ENCODE measurements at places on chromosomes 12 and 14. TPM values are rescaled to one million over a fixed set of nuclear protein-coding genes. Genes with fewer than 3 reads are reported as not detected.

DNA sequence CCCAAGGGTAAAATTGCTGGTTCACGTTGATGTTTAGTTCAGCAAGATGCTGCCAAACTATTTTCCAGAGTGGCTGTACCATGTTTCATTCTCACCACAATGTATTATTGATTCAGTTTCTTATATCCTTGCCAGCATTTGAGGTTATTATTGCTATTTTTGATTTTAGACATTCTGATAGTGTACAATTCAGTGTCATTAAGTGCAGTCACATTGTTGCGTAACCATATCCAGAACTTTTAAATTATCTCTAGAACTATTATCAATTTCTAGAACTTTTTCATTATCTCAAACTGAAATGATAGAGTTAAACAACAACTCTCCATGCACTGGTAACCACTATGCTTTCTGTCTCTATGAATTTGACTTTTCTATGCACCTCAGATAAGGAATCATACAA lies 10.7 kb upstream of the TBC1D15 start:
- no peaks in the 10 kb centered on the region for H3K4me1 ChIP-seq
- H3K4me3 ChIP-seq = no peak overlapping the region
- no peaks in the 10 kb centered on the region for H3K27me3 ChIP-seq
- DNase-seq = no peak
- H3K27ac ChIP-seq = no peak overlapping the region

DNA sequence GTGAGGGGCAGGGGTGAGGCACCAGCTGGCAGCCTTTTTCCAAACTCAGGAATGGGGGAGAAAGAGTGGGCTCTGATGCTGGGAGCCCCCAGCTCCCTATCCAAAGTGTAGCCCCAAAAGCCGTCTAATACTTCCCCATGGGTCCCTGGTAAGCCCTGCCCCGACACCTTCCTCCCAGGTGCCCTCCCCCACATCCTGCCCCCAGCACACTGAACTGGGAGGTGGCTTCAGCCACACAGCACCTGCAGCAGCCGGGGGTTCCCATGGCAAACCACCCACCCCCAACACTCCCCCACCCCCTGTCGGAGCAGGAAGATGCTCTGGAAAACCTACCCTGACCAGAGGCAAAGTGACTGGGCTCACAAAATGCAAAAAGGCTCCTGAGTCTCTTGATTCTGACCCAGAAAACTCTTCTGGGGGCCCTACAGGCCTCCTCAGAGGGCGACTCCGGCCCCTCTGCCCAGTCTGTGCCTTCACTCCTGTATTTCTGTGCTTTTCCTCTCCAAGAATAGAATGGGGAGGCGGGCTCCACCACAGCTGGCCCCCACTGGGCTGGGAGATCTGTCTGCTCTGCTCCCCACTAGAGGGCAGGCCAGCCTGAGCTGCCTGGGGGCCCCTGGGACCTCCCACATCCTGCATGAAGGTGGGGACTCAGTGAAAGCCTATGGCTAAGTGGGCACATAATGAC lies 81.6 kb downstream of the ITPK1 start:
- no peak overlapping the region for H3K4me3 ChIP-seq
- no peaks in the 10 kb centered on the region for H3K27me3 ChIP-seq
- no peak overlapping the region for H3K27ac ChIP-seq
- DNase-seq = no peak

GRCh38 chr12:30500532-30500931 lies 195.1 kb downstream of the IPO8 start:
- no peaks in the 10 kb centered on the region for H3K4me1 ChIP-seq
- H3K4me3 ChIP-seq = no peak overlapping the region
- no peak overlapping the region for H3K27ac ChIP-seq
- no peak for DNase-seq

- no peak overlapping the region for H3K4me3 ChIP-seq
- no peaks in the 10 kb centered on the region for H3K36me3 ChIP-seq
- no peak overlapping the region for H3K27ac ChIP-seq
- no peak for DNase-seq
- no peaks in the 10 kb centered on the region for H3K27me3 ChIP-seq
- no peaks in the 10 kb centered on the region for H3K4me1 ChIP-seq
Measured at GRCh38 chr12:111355201-111355925, 13.5 kb downstream of the PHETA1 start.

DNA sequence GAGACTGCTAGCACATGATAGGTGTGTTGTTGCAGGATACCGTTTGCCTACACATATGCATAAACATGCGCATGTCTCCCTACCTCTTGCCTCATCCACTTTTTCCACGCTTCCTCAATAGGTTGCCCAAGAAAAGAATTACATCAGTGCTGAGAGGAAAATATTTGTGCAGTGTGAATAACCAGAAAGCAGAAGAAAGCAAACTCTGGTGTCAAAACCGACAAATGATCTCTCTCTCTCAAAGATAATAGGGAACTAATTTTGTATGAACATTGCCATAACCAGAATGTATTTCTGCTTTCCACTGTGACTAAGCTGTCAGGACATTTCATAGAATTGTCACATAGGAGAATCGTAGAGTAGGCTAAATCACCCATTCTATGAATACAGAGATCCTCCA lies 1.3 kb downstream of the CLEC7A start:
- peaks cover 8% of the 10 kb centered on the region for H3K4me1 ChIP-seq
- no peak overlapping the region for H3K27ac ChIP-seq
- H3K36me3 ChIP-seq = no peaks in the 10 kb centered on the region
- no peaks in the 10 kb centered on the region for H3K27me3 ChIP-seq
- H3K4me3 ChIP-seq = no peak overlapping the region

DNA sequence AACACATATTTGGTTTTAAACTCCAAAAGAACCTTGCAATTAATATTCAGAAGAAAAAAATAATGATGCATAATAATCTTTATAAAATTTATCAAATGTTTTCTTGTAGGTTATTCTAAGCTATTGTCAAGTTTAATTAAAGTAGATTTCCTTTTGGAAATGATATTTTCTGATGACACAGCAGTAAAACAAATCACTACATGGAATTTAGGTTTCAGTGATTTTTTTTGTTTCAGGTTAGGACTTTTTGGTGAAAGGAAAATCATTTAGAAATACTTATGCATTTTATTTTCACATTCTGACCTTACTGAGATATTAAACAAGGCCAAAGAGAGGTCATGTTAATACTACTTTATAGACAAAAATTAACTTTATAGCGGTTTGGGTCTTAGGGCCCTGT lies 1067.2 kb downstream of the TMTC2 start:
- no peak overlapping the region for H3K4me3 ChIP-seq
- H3K27me3 ChIP-seq = no peaks in the 10 kb centered on the region
- no peaks in the 10 kb centered on the region for H3K36me3 ChIP-seq
- no peak for DNase-seq

EPYC gene
- not detected for total RNA-seq

DNA sequence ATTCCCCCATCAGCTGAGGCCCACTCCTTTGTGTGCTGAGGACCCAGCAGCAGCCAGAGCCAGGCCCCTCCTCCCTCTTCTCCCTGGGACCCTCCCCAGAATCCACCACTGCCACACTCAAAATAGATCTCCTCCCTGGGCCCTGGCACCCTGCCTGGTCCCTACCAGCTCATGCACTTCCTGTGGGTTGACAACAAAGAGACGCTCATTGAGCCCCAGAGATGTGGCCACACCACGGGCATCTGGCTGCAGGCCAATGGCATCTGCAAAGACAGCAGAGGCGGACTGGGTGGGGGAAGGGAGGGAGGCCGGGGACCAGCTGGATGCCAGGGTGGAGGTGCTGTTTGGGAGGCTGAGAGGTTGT lies 16.0 kb upstream of the ENDOU start:
- H3K4me1 ChIP-seq = peaks cover 4% of the 10 kb centered on the region
- H3K27ac ChIP-seq = no peak overlapping the region
- no peaks in the 10 kb centered on the region for H3K36me3 ChIP-seq
- H3K4me3 ChIP-seq = no peak overlapping the region

DNA sequence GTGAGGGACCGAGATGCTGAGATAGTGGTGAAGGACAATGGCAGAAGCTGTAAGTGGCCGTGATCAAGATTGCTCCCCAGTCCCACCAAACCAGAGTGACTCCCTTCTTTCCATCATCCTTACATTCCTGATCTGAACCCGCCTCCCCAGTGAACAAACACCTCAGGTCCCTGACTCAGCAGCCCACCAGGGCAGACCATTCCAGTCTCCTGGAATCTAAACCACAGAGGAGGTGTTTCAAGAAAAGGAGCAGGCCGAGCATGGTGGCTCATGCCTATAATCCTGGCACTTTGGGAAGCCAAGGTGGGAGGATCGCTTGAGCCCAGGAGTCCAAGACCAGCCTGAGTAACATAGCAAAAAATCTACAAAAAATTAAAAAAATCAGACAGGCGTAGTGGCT lies 6.6 kb downstream of the ERBB3 start:
- H3K36me3 ChIP-seq = peaks cover 31% of the 10 kb centered on the region
- no peak overlapping the region for H3K27ac ChIP-seq
- DNase-seq = no peak
- H3K4me1 ChIP-seq = peaks cover 5% of the 10 kb centered on the region
- H3K4me3 ChIP-seq = no peak overlapping the region

DNA sequence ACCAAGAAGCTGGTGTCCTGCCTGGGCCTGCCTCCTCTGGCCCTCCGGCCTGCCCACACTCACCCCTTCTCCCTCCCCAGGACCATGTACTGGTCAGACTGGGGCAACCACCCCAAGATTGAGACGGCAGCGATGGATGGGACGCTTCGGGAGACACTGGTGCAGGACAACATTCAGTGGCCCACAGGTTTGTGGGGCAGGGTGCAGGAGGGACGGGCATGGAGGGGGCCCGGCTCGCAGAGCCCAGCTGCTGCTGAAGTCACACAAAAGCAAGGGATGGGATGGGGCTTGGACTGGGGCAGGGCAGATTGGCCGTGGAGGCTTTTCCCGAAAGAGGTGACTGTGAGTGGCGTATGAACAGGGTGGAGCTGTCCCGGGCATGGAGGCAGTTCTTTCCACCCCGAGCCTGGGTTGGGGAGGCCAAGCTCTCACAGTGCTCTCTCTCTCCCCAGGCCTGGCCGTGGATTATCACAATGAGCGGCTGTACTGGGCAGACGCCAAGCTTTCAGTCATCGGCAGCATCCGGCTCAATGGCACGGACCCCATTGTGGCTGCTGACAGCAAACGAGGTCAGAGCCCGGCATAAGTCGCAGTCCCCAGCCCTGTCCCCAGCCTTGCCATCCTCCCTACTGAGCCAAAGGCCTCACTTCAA lies 7.8 kb upstream of the NXPH4 start:
- DNase-seq = no peak
- no peak overlapping the region for H3K4me3 ChIP-seq
- H3K27me3 ChIP-seq = peaks cover 2% of the 10 kb centered on the region
- no peak overlapping the region for H3K27ac ChIP-seq
- peaks cover 55% of the 10 kb centered on the region for H3K36me3 ChIP-seq

DNA sequence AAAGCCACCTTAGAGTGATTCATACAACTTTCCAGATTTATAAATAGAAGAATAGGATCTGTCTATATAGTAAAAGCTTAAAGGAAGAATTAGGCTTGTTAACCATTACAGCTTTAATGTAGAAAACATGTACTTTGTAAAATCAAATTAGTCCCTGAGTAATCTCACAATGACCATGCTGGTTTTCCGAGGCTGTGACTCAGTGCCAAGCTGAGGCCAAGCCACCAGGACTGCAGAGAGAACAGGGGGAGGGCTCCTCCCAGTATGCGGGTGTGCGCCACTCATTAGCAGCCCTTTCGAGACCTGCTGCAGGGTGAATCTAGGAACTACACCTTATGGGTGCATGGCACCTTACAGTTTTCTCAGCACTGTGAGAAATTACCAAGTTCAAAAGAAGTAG lies 167.0 kb downstream of the EFCAB11 start:
- no peaks in the 10 kb centered on the region for H3K36me3 ChIP-seq
- no peaks in the 10 kb centered on the region for H3K4me1 ChIP-seq
- no peak for DNase-seq
- H3K27me3 ChIP-seq = no peaks in the 10 kb centered on the region
- no peak overlapping the region for H3K4me3 ChIP-seq
- no peak overlapping the region for H3K27ac ChIP-seq

TMTC2 gene
- 3.9 TPM for total RNA-seq

SSTR1 gene
- total RNA-seq = 0.93 TPM

TSPAN19 gene
- not detected for total RNA-seq

CSAD gene
- total RNA-seq = 10.0 TPM

GRCh38 chr12:13250416-13250815 lies 53.9 kb downstream of the EMP1 start:
- peaks cover 2% of the 10 kb centered on the region for H3K4me1 ChIP-seq
- H3K36me3 ChIP-seq = no peaks in the 10 kb centered on the region
- no peaks in the 10 kb centered on the region for H3K27me3 ChIP-seq
- no peak for DNase-seq
- no peak overlapping the region for H3K4me3 ChIP-seq

- no peak for DNase-seq
- H3K4me1 ChIP-seq = no peaks in the 10 kb centered on the region
- no peaks in the 10 kb centered on the region for H3K27me3 ChIP-seq
- peaks cover 28% of the 10 kb centered on the region for H3K36me3 ChIP-seq
- no peak overlapping the region for H3K4me3 ChIP-seq
Measured at GRCh38 chr14:70755655-70756054, 53.7 kb downstream of the MAP3K9 start.

DNA sequence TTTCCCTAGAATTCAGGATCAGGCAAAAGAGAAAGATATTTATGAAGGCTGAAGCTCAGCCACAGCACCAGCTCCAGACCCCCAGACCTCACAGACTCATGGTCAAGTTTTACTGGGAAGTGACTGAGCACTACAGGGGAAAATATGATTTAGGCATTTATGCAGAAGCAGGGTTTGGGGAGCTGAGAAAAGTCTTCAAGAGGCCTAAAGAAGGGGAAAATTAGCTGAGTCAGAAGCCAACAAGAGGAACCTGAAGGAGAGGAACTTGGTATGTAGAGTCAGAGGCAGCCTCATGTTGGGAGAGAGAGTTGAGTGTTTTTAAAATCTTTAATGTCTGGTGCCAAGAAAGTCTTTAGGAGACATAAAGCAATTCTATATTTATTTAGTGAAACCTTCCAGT lies 63.0 kb downstream of the FOS start:
- no peaks in the 10 kb centered on the region for H3K36me3 ChIP-seq
- DNase-seq = no peak
- no peak overlapping the region for H3K4me3 ChIP-seq
- H3K4me1 ChIP-seq = 0 out of 2 replicates have a peak, but pooled peaks cover 2% of the 10 kb centered on the region
- no peaks in the 10 kb centered on the region for H3K27me3 ChIP-seq
- H3K27ac ChIP-seq = no peak overlapping the region

TMTC1 gene
- total RNA-seq = 19.8 TPM

PROX2 gene
- not detected for total RNA-seq

GRCh38 chr12:71581206-71581605 lies 82.4 kb downstream of the ZFC3H1 start:
- no peak overlapping the region for H3K4me3 ChIP-seq
- H3K27ac ChIP-seq = no peak overlapping the region
- H3K4me1 ChIP-seq = no peaks in the 10 kb centered on the region
- H3K27me3 ChIP-seq = no peaks in the 10 kb centered on the region
- no peaks in the 10 kb centered on the region for H3K36me3 ChIP-seq
- no peak for DNase-seq

RALGAPA1 gene
- 26.7 TPM for total RNA-seq

TNFAIP2 gene
- 33.3 TPM for total RNA-seq

CELA1 gene
- not detected for total RNA-seq

BATF gene
- not detected for total RNA-seq

- no peak overlapping the region for H3K4me3 ChIP-seq
- H3K27ac ChIP-seq = no peak overlapping the region
- H3K4me1 ChIP-seq = no peaks in the 10 kb centered on the region
- no peaks in the 10 kb centered on the region for H3K27me3 ChIP-seq
- no peaks in the 10 kb centered on the region for H3K36me3 ChIP-seq
Measured at GRCh38 chr12:68591734-68592418, 18.8 kb upstream of the RAP1B start.

GRCh38 chr12:88993651-88994050 lies 358.6 kb downstream of the DUSP6 start:
- DNase-seq = no peak
- no peaks in the 10 kb centered on the region for H3K27me3 ChIP-seq
- no peak overlapping the region for H3K27ac ChIP-seq
- H3K4me3 ChIP-seq = no peak overlapping the region
- no peaks in the 10 kb centered on the region for H3K36me3 ChIP-seq

- no peak overlapping the region for H3K4me3 ChIP-seq
- no peaks in the 10 kb centered on the region for H3K4me1 ChIP-seq
- H3K27me3 ChIP-seq = no peaks in the 10 kb centered on the region
- DNase-seq = no peak
Measured at GRCh38 chr12:57143454-57143853, 4.0 kb downstream of the LRP1-AS start.

Measured in H1 (cell line).